ENCODE measurements at places on chromosomes 7 and 10.

GRCh38 chr10:133212853-133213494 lies 17.0 kb upstream of the UTF1 start:
- DNase-seq = no peak

DNA sequence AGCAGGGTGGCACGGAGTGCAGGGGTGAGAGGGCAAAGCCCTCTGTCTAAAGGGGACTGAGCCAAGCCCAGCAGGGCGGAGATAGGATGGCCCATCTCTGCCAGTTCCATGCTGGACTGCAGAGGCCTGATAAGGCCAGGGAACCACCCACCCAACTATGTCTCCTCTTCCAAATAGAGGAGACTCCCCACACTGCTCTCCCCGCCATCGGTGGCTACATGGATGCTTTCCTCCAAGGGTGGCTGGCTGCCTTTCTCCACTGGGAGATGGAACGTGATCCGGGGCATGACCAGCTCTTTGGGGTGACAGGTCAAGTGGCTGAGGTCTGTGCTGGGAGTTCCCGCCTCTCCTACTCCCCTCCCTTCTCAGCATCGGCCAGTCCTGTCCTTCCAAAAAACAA lies 58.1 kb upstream of the MXI1 start:
- no peak for DNase-seq

DNA sequence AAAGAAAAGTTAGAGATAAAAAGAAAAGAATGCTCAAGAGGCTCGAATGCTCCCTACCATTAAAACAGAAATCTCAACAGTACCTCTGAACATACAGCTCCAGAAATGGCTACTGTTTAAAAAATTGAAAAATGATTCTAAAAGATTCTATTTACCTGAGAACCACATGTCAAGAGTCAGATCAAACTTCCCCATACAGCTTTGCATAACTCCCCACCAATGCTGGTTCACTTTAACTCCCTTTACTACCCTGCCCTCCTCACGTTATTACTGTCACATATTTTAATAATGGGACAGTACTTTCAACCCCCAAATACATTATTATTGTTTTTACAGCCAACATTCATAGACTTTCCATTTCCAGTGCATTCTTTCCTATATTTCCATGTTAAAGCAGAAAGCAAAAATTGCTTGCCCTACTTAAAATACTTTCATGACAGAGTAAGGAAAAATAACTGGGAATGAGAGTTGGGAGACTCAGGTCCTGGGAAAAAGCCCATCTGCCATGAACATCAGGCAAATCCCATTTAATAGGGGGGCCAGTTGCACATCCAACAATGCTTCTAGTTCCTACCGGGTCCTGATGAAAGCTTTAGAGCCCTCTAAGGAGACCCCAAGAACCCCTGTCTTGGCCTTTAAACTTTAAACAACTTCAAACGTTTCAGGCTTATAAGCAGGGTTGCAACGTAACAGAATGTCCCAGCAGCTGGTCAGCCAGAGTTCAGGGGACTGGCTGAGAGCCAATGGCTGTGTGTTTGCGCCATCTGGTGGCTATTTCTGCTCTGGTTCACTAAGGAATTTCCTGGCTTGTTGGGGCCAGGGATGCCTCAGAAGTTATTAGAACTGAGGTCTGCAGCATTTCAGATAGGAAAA lies 247.4 kb downstream of the ELMO1 start:
- DNase-seq = peak; percentile 59

DNA sequence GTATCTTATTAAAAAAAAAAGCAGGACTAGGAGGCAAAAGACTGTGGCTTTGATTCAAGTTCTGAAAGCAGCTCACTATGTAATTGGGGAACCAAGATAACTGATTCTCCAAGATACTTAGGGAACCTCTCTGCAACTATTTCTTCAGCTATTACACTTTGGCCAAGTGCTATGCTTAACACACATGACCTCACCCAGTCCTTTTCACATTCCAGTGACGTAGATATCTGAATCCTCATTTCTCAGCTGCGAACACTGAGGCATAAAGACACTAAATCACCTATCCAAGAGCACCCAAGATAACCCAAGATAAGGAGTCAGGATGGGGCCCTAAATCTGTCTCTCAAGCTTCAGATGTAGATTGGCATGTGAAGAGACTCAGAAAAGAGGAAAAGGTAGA lies 133.6 kb downstream of the GLI3 start:
- no peak for DNase-seq

GRCh38 chr10:93505075-93505474 lies 8.7 kb downstream of the CEP55 start:
- DNase-seq = no peak

DNA sequence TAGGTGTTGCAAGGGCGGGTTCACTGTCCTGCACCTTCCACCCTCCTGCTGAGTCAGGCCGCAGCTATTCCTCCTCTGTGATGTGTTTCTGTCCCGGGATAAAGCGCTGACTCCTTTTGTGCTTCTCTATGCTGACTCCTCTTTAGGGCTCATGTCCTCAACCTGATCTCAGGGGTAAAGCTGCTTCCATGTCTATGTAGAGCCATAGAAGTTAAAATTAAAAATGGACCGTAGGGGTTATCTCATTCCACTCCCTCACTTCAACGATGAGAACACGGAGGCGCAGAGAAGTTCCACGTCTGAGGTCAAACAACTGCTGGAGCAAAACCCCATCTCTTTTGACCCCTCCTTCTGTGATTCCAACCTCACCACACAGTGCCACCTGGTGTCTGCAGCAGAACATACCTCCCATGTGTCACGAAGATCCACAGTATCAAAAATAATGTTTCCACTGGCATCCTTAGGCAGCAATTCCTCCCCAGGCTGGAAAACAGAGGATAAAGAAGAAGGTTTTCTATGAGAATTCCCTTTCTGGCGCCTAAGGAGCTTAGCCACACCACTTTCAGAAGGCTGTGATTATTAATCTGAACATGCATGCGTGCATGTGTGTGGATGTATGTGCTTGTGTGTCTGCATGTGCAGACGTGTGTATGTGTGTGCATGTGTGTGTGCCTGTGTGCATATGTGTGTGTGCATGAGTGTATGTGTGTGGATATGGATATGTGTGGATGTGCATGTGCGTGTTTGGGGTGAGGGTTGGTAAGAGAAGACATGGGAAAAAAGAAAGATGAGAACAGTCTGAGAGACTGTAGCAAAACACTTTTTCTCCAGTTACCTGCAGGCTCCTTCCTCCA lies 81.2 kb upstream of the UCN3 start:
- DNase-seq = peak; percentile 64

DNA sequence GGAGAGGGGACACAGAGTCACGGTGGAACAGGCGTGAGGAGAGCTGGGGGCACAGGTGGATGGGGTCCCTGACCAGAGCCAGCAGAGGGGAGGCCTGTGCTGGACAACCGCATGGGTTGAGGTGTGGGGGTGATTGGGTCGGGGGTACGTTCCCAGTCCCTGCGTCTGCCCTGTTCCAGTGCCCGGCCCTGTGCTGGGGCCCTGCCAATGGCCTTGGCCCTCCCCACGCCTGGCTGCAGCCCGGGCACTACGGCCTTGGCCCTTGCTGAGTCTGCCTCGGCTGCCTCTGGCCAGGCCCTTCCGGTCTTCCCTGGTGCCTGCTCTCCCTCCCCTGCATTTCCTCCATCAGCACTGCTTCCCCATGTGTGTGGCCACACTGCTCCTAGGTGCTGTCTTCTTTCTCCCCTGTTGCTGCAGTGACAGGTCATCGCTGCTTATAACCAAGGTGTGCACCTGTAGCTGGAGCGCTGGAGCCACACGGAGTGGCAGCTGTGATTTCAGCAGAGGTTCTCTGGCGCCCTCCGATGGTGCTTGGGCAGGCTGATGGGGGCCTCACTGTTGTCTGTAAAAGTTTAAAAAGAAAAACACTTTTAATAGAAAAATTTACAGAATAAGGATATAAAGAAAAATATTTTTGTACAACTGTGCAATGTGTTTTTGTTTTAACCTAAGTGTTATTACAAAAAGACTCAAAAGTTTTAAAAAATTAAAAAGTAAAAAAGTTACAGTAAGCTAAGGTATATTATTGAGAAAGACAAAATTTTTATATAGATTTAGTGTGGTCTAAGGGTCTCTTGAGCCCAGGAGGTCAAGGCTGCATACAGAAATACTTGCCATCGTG lies 45.2 kb upstream of the BHLHA15 start:
- peak; percentile 8 for DNase-seq

- DNase-seq = no peak
Observed at GRCh38 chr7:2209961-2210323, 22.8 kb downstream of the MAD1L1 start.

- DNase-seq = no peak
Observed at GRCh38 chr10:86657011-86657395, 2.7 kb downstream of the OPN4 start.

DNA sequence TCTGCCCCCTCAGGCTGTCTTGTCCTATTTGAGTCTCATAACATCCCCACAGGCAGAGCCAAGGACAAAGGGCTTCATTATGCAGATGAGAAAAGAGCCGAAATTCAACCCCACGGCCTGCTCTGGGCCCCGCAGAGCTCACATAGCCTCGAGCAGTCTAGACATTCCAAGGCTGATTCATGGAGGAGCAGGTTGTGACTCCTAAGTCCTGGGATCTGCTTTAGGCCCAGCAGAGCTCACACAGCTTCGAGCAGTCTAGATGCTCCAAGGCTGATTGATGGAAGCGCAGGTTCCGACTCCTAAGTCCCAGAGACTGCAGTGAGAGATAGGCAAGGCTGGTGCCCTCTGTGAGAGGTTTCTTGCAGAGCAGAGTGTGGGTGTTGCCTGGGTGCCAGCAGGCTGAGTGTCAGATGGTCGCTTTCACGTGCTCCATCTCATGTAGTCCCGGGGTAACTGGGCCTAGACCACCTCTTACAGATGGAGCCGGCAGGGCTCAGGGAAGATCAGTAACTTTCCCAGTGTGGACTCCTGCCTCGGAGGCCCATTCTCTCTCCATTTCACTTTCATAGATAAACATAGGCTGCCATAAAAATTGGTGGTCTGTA lies 436.1 kb upstream of the FOXK1 start:
- DNase-seq = peak; percentile 45

GRCh38 chr10:90328896-90329295 lies 528.9 kb downstream of the HTR7 start:
- no peak for DNase-seq

- DNase-seq = peak; percentile 80
Observed at GRCh38 chr7:24979470-24979862, 512 bp downstream of the OSBPL3 start.
